ENCODE measurements at places on chromosomes 2 and 18.

GRCh38 chr18:27967913-27968824 is 208.8 kb downstream of the CDH2 start:
- DNase-seq: peak; percentile 23

GRCh38 chr2:190978389-190979053 is 35.5 kb downstream of the STAT1 start:
- no peak for DNase-seq

- DNase-seq: no peak
Measured at GRCh38 chr2:229526951-229527350, 187.4 kb downstream of the DNER start.

DNA sequence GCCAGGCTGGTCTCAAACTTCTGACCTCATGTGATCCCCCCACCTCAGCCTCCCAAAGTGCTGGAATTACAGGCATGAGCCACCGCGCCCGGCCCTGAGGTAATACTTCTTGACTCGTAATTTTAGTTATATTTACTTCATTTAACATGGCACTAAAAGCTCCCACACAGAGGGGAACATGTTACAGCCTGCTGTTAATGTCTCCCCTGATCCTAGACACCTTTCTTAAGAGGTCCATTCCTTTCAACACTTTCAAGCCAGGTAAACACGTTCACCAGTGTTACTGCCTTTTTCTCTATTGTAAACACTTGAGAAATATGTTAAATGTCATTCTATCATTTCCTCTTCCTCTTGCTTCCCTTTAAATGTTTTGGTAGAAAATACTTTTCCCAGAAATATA is 161.4 kb downstream of the METTL4 start:
- DNase-seq: no peak

GRCh38 chr2:223470602-223471001 is 131.6 kb downstream of the SCG2 start:
- DNase-seq: no peak

DNA sequence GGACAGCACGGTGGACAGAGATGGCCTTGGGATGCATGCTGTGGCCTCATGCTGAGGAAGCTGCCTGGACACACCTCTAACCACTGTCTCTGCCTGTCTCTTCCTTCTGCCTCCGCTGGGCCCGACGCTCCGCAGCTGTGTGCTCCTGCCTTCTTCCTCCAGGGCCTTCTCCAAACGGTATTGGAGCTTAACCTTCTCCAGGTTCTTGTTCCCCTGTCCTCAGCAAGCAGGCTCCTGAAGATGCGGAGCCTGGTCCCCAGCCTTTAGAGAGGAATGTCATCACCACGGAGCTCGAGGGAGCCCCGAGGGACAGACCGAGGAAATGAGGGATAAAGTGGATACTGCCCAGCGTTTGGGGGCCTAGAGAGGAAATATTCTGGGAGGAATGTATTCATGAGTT is 155.1 kb downstream of the DYSF start:
- no peak for DNase-seq

GRCh38 chr2:216520112-216520511 is 21.5 kb downstream of the RPL37A start:
- DNase-seq: no peak

GRCh38 chr18:65326805-65327204 is 424.0 kb upstream of the CDH7 start:
- DNase-seq: no peak

DNA sequence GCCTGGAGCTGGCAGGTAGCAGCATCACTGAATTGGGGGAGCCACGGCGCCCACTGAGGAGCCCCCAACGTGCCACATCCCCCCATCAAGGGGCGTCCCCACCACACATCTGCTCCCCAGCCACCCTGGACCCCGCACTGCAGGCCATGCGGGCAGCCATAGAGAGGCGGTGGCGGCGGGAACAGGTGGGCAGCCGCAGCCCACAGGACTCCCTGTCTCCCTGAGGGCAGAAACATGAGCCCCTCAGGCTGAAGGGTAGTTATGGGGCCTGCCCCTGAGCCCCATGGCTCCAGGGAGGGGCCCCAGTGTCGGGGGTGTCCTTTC is 26.6 kb downstream of the CROCC2 start:
- no peak for DNase-seq

DNA sequence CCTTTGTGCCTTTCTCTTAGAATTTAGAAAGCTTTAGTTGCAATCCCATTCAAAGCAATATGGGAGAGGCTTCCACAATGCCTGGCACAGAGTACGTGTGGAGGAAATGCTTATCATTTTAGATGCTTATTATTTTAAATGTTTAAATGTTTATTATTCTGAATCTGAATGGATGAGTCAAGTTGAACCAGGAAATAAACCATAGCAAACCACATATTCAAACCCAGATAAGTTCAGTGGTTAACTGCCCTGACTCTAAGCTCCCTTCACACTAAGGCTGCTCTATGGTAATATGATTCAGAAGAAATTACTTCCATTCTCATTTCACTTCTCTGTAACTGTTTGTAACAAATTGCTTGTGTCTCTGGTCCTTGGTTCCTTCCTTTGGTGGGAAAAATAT is 5.2 kb upstream of the PPP4R1 start:
- no peak for DNase-seq

GRCh38 chr2:10993001-10993481 is 81.3 kb downstream of the KCNF1 start:
- DNase-seq: no peak

DNA sequence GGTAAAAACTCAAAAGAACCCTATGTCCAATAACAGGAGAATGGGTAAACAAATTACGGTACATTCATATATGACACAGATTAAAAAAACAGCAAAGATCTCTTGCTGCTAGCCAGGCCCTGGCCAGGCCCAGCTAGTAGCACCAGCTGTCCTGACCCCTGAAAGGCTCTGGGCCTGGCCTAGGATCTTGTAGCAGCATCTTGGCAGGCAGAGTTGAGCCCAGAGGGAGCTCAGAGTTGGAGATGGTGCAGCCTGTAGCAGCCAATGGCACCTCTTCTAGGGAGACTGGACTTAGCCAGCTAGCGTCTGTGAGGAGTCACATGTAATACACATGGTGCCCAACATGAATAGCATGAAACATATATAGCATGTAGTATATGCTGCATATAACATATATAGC is 69.1 kb downstream of the HS6ST1 start:
- no peak for DNase-seq

GRCh38 chr18:25340762-25341161 is 11.2 kb downstream of the ZNF521 start:
- no peak for DNase-seq

GRCh38 chr18:32303400-32303799 is 113.6 kb downstream of the MEP1B start:
- no peak for DNase-seq

GRCh38 chr2:38806015-38806732 is 28.2 kb downstream of the GEMIN6 start:
- no peak for DNase-seq

DNA sequence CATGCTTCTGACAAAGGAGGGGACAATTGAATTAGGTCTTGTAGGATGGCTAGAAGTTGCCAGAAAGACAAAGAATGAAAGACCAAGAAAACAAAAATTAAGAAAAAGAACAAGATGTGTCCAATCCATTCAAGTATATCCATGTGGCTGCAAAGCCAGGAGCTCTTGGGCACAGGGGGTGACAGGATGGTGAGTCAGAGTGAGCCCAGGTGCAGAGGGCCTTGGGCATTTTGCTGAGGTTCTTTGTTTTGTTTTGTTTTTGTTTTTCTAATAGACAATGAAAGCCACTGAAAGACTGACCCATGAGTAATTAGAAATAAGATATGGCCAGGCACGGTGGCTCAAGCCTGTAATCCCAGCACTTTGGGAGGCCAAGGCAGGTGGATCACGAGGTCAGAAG is 104.6 kb upstream of the KLHL29 start:
- DNase-seq: no peak

- no peak for DNase-seq
Measured at GRCh38 chr18:70319187-70319586, 30.3 kb downstream of the SOCS6 start.

- no peak for DNase-seq
Measured at GRCh38 chr2:10569460-10569859, 120.3 kb downstream of the NOL10 start.

DNA sequence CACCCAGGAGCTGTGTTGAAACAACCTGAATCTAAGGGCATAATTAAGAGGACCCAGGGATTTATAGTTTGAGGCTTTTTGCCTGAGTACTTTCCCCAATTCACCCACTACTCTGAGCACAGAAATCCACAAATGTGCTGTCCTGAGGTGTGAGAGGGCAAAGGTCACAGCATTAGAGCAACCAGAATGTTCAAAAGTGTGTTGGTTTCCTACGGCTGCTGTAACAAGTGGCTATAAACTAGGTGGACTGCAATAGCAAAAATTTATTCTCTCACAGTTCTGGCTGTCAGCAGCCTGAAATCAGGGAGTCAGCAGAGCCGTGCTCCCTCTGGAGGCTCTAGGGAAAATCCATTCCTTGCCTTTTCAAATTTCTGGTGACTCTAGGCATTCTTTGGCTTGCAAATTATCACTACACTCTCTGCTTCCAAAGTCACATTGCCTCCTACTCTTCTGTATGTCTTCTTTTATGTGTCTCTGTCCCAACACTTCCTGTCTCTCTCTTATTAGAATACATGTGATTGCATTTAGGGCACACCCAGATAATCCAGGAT is 91.4 kb upstream of the TACR1 start:
- DNase-seq: no peak

DNA sequence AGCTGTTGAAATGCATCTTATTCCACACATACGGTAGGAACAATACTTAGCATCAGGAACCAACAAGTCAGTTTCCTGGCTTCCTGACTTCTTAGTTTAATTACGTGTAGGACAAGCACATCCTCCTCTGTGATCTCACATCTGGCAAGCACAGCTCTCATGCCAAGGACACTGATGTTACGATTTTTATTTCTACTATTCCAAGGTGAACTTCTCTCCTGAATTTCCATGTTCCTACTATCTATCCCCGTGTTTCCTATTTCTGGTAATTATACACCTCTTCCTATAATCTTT is 374.0 kb downstream of the NCKAP5 start:
- DNase-seq: no peak

GRCh38 chr2:70962211-70962884 is 16.1 kb upstream of the ANKRD53 start:
- no peak for DNase-seq

- DNase-seq: no peak
Measured at GRCh38 chr18:77144046-77144445, 11.5 kb upstream of the MBP start.

DNA sequence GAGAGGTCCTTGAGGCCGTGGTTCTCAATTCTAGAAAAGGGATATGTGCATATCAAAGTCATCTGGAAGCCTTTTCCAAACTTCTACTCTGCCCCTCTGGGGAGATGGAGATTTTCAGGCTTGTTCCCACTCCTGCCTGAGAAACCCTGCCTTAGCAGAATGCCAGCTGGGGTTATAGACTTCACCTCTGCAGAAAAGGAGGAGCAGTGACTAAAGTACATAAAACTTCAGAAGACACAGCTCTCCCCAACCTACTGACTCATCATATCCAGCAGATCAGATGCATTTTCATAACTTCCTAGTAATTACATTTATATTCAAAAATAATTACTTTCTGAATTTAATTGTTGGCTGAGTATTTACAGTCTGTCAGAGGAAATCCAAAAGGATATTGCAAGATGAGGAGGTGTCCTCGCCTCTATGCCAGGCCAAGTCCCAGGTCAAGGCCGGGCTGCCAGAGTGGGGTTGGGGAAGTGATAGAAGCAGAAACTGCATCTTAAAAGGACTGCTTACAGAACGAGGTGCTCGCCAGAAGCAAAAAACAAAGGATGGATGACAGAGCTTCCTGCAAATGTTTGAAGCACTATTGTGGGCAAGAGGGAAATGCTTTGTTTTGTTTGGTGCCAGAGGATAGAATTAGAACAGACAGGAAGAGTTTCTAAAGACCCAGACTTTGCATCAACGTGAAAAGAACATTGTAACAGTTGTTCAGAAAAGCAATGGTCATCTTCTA is 75.6 kb upstream of the APCDD1 start:
- DNase-seq: no peak

- no peak for DNase-seq
Measured at GRCh38 chr2:216118474-216118873, 9.3 kb downstream of the XRCC5 start.

DNA sequence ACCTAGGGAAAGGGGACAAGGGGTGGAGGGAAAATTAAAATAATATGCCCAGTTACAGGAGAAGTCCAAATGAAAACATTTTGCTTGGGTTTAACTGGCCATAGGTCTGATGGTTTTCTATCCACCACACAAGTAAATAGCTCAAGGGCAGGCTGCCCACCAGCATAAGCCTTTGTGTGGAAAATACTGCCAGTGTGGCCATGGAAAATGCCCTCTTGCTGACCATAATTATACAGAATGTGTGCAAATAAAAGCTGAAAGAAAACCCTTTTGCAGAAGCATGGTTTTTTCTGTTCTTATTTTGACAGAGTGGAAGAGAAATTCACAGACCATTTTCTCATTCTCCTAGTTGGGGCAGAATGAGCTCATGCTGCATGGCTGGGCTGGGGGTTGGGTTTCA is 111.3 kb upstream of the SIX2 start:
- no peak for DNase-seq

GRCh38 chr2:151762694-151763093 is 28.4 kb upstream of the NEB start:
- DNase-seq: no peak

- no peak for DNase-seq
Measured at GRCh38 chr2:30608643-30609042, 161.6 kb downstream of the LCLAT1 start.

DNA sequence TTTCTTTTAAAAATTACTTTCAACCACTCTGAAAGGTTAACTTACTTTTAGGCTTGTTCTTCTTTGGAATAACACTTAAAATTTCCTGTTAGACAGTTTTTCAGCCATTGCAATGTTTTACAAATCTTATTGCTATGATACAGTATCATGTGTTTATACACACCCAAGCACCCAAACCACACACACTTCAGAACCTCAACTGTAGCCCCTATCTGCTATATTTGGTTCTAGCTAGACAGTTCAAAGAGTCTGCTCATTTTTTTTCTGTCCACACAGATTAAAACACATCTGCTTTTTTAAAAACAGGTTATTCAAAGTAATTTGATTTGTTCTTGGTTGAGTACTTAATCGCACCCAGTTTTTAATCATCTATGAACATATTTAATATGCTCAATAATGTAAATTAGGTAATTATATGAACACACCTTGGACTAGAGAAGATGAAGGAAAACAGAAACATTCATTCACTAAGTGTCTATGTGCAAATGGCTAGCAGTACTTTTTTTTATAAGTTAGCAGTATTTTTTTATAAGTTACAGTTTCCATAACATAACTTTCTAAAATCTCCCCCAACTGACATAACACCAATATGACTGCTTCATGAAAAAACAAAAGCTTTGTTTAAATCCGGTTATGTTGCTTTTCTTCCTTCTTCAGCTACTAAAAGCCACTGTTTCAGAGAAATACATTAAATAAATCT is 17.6 kb downstream of the FBXO11 start:
- DNase-seq: no peak

DNA sequence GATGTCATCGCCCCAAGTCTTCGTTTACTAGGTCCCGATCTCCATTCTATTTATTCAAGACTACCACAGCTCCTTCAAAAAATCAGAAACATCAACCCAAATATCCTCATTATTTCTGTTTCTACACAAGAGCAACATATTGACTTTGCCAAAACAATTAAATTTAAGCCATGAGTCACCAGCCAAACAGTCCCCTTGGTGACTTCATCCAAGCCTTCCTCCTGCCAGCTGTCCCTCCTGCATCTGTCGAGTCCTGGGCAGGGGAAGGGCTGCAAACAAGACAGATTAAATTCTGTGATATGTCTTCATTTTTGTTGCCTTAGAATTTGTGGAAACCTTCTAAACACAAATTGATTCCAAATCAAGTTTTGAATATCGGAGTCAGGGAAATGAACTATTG is 110.3 kb downstream of the SP3 start:
- no peak for DNase-seq

GRCh38 chr2:25294573-25295462 is 46.9 kb downstream of the DNMT3A start:
- DNase-seq: no peak
